ENCODE measurements at places on chromosomes 12 and 14.

GRCh38 chr12:64840119-64840518 is 15.7 kb downstream of the TBC1D30 start:
- DNase-seq: no peak

DNA sequence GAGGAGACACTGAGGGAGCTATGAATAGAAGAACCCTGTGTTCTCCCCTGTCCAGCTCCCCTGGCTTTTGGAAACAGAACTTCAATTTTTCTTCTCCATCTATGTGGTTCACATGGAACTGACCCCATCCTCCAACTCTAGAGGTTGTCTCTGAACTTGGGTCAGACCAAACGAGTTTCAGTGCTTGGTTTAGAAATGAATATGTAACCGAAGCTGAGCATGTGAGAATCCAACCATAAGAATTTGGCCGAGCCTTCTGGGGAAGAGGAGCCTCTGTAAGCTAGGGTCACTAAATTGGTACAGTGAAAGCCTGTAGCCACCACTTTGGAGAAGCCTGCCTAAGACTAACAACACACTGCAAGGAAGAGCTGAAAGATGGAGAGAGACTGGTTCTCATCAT is 464.4 kb downstream of the ZFP36L1 start:
- DNase-seq: no peak

GRCh38 chr12:62873826-62874448 is 61.0 kb downstream of the PPM1H start:
- DNase-seq: no peak

GRCh38 chr12:133203344-133204263 is 22.3 kb downstream of the ZNF268 start:
- no peak for DNase-seq

- no peak for DNase-seq
These were observed 160.3 kb upstream of the BMP4 start for GRCh38 chr14:54116972-54117371.

DNA sequence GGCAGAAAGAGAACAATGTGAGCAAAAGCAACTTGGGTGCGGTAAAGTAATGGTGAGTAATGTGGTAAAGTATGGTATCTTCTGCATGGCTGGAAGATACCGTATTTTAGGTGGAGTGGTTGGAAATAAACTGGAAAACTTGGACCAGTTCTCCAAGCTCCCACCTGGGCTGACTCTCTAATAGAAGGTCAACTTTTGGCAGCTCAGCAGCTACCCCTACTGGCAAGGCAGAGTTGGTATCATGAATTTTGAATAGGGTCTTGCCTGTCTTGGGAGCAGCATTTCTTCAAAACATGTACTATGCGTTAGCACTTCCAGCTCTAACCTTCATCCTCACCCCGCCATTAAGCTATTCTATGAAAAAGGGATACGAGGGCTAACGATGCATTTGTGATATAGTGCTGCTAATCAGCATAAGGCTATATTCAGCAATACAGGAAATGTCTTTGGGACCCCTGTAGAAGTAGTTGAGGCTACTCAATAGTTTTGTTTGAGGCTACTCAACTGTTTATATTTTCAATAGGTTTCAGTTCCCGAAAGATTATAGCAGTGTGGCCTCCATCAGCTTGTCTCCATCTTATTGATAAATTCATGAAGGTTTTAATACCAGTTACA is 276.3 kb upstream of the FAR2 start:
- DNase-seq: peak; percentile 15

DNA sequence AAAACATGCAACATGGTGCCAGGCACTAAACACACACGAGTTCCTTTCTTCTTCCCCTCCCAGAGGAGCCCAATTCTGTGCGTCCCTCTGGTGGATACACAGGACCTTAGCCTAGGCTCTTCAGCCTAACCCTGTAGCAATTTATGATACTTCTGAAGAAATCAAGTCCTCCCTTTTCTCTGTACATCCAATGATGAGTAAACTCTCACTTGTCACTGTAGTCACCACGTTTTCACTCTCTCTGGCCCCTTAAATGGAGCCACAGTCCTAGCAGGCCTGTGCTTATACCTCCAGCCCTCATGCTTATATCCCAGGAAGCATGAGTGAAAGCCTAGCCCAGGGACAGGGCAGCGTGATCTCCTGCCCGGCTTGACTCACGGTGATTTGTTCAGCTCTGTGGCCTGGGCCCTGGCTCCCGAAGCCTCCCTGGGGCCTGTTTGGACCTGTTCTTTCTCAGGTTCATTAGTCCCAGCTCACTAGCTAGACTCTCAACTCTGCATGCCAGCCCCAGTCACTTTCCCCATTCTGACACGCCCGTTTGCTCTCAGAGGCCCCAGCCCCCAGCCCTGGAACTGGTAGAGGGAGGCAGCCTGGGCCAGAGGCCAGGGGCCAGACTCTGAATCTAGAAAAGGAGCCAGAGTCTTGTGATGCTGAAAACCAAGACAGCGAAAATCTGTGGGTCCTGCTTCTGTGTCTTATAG is 24.1 kb upstream of the PLEKHG3 start:
- no peak for DNase-seq

DNA sequence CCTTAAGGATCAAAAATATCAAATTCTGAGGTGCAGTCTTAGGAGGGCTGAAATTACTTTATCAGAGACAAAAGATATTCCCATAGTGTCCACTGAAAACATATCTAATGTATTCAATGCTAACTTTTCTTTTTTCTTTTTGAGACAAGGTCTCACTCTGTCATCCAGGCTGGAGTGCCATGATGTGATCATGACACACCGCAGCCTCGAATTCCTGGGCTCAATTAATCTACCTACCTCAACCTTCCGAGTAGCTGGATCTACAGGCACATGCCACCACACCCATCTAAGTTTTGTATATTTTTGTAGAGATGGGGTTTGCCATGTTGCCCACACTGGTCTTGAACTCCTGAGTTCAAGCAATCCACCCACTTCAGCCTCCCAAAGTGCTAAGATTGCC is 68.3 kb downstream of the ZC3H14 start:
- no peak for DNase-seq

- no peak for DNase-seq
These were observed 482.8 kb downstream of the MED13L start for GRCh38 chr12:115794659-115795081.

DNA sequence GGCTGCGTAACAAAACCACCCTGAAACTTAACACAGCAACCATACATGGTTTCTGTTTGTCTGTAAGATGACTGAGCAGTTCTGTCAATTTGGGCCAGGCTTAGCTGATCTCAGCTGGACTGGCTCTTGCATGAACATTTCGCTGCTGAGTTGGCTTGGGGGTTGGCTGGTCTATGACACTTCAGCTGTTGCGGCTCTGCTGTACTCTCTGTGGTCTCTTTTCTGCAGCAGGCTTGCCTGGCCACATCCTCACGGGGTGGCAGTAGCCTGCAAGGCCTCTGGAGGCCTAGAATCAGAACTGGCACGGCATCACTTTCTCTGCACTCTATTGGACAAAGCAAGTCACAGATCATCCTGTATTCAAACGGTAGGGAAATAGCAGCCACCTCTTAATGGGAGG is 216.2 kb downstream of the BCL11B start:
- no peak for DNase-seq

- DNase-seq: no peak
These were observed 8.0 kb downstream of the DHRS1 start for GRCh38 chr14:24291446-24292117.

GRCh38 chr12:116241157-116241759 is 36.2 kb downstream of the MED13L start:
- no peak for DNase-seq

DNA sequence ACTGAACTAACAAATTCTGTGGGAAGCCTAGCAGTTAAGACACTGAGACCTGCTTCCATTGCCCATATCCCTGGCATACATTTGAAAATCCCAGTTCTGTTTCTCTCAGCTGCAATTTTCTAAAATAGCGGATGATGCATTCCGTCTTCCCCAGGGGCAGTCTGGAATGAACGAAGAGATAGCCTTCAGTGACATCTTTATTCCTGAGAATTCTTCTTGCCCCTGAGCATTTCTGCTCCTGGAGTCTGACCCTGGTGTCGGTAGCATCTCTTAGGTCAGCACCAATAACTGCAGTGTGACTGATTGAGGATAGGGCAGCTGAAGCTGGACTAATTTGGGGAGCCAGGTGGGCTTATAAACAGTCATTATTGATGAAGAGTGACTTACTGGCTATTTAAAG is 552.5 kb downstream of the DIO2 start:
- no peak for DNase-seq

- DNase-seq: no peak
These were observed 327.7 kb downstream of the DUSP6 start for GRCh38 chr12:89024580-89024979.

DNA sequence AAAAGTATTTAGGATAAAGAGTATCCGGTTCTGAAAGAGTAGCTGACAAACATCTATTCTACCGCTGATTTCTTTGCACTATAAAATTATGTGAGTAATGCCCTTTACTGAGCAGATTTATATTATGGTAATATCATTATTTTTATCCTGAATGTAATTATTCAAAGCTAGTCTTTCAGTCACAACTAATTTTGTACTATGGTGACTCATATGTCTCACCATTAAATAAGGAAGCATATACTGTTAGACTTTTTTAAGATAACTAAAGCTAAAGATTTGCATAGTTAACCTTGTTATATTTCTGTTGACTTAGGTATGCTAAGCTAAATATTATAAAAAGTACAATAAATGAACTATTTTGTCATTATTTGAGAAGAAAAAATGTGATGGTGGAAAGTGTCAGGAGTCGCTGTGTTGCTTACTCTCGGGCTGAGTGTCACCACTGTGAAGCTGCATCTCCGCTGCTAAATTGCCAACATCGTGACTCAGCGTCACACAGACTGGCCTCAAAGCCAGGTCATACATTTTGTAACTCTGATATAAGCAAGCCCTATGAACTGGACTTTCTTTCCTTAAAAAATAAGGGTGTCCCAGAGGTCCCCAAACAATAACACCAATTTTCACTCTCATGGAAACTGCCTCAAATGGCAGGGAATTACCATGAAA is 69.1 kb upstream of the SSTR1 start:
- no peak for DNase-seq

DNA sequence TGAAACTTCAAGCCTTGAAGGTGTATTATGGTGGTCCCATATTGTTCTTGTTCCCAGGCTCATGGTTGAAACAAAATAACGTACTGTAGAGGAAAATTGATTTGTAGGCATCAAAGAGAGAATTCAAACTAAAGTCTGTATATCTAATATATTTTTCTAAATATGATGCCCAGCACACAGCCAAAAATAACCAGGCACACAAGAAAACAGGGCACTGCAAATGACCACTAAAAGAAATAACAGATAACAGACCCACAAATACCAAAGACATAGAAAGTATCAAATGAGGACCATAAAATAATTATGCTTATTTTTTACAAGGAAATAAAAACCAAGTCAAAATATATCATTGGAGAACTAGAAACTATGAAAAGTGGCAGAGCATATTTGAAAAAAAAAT is 46.8 kb downstream of the LLPH start:
- DNase-seq: no peak

DNA sequence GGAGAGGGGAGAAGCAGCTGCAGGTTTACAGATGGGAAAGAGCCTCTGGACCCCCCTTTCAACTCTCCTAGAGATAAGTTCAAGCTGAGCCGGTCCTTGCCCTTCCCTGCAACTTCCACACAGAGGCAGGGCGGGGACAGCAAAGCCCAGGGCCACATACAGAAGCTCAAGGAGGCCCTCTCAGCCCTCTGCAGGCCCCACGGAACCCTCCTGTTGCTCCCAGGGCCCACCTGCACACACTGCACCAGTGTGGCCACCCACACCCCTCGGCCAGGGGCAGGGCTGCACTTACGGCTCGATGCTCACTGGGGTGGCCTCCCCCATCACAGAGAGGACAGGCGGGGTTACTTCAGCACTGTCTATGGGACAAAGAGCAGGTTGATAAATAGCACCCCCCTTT is 13.0 kb upstream of the PNMA1 start:
- no peak for DNase-seq

- no peak for DNase-seq
These were observed 160.8 kb downstream of the CCER1 start for GRCh38 chr12:90794212-90794611.

- DNase-seq: no peak
These were observed 20.5 kb downstream of the OR8S1 start for GRCh38 chr12:48545833-48546469.

DNA sequence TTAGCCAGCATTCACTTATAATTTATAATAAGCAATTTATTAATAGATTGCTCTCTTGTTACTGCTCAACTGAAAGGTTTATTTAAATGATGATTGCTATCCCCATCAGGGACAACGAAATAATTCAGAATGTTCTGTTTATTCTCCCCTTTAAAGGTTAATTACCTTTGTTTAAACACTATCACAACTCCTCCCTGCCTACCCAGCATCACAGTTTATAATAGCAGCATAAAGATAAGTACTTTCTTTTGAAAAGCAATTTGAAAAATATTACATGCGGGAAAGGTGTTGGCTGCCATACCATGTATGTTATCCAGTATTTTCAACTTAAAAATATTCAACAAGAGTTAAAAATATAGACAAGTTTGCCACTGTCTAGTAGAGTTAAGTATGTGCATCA is 30.6 kb downstream of the SCAF11 start:
- no peak for DNase-seq

DNA sequence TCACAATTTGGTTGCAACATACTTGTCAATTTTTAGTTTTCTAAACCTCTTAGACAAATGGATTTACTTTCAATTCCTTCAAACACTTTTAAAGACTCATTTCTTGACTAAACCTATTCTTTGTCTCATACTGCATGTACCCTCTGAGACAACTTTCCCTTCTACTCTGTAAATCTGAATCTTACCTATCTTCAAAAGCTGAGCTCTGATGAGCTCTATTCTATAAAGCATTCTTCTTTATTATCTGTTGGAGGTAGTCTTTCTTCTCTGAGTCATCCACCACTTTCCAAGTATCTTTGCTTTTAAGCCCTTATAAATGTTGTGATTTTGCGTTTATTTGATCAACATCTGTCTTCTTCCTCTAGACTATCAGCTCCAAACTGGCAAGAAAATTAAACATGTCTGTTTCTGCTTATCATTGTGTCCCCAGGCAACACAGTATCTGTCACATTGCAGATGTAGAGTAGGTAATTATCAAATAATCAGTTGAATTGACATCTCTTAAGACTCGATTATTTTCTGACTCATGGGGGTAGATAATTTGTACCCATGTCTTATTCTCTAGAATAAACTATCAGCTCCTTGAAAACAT is 265.6 kb upstream of the FAR2 start:
- DNase-seq: no peak

GRCh38 chr14:88305528-88306322 is 17.3 kb downstream of the KCNK10 start:
- DNase-seq: peak; percentile 34

DNA sequence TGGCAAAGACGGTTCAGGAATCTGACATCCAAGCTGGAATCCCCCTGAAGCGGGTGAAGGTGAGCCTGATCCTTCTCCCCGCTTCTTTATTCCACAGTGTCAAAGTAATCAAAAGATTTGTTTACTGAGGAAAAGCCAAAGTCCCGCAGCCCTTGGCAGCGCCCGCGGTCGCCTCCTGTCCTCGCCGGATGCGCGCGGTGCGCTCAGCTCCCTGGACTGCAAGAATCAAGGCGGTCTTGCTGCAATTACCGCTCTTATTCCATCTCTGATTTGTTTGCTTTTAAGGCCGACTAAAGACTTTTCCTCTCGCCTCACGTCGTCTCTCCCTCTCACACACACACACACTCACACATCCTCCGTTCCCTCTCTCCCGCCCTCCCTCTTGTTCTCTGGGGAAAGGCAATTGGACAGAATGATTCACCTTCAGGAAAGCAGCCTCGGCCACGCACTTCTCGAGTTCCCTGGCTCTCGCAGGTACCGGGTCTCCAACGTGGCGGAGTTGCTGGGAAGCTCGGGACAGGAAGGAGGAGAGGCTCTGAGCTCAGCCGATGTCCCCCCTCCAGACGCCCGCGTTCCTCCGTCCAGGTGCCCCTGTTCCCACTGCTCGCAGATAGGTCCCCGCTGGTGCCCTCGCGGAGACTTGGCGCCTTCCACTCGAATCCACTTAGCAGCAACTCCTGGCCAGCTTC is 68.6 kb upstream of the USP15 start:
- peak; percentile 28 for DNase-seq
